Cardiac fibroblast (primary cell): ENCODE measurements at places on chromosomes 7 and 10.

DNA sequence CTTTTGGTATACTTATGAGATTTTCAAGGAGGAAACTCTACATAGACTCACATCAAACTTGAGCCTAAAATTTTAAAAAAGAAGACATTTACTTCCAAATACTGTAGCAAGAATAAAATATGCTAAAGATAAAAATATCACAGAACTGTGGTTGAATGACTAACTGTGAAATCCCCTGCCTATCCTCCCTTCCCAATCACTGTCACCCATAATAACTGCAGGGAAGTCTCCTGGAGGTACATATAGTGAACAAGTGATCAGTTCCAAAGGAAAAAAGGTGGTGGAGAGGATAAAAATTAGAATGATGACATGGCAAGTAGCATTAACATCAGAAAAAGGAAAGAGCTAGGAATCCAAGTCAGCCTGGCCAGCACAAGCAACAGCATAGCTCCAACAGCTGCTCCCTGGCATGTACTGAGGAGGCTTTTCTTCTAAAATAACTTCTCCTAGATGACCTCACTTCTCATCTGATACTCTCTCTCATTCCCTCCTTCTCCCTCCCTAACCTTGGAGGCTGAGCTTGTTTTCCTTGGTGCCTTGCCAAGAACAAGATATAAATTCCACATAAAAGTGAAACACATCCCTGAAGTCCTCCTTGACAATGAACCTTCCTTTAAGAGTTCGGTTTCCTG, 124.0 kb downstream of the IQUB start:
- peak; percentile 90 for DNase-seq

- DNase-seq = peak; percentile 84
These were observed 875.0 kb downstream of the REEP3 start for GRCh38 chr10:64396105-64396708.

GRCh38 chr10:69807122-69807521, 5.4 kb downstream of the COL13A1 start:
- DNase-seq = peak; percentile 65

DNA sequence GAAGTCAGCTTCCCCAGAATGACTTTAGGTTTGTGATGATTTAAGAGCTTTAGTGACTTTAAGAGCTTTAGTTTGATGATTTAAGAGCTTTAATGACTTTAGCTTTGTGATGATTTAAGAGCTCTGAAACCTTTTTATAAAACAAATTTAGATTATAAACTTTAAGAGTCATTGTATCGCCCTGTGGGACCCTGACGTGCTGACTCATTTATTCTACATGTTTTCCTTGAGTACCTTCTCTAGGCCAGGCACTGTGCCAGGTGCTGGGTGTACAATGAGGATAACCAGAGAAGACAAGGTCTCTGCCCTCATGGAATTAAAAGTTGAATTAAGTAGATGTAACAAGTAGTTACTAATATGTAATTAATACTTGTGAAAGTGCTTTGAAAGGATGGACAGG, 45.4 kb downstream of the CNNM1 start:
- DNase-seq = peak; percentile 31

DNA sequence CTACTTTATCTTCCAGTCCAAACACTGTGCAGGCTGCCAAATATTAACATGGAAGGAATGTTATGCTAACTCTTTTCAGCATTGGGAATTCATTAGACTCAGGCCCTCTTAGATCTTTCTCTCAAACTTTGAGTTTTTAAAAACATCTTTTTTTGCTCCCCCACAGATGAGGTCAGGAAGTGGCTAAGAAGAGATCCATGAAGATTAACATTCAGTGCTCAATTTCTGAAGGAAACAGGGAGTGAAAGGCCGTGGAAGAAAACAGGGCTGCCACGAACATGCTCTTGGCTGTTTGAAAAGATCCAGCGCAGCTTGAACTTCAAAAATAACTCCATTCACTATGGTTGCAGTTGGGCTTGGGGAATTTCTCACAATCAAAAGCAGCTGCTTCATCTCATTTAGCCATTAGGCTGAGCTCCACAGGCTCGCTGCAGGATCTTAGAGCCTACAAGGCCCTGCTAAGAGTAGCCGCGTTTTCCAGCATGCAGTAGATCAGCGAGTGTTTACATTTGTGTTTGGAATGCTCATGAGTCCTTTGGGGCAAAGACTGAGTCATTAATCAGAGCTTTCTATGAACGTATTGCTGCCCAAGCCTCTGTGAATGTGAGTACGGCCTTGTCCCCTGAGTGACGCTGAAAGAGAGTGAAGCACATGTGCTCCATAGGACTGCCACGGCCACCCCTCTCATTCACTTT, 41.2 kb upstream of the TNS3 start:
- DNase-seq = peak; percentile 86
